NCI-H2081 (cell line): ENCODE measurements at places on chromosomes 5 and 9.

DNA sequence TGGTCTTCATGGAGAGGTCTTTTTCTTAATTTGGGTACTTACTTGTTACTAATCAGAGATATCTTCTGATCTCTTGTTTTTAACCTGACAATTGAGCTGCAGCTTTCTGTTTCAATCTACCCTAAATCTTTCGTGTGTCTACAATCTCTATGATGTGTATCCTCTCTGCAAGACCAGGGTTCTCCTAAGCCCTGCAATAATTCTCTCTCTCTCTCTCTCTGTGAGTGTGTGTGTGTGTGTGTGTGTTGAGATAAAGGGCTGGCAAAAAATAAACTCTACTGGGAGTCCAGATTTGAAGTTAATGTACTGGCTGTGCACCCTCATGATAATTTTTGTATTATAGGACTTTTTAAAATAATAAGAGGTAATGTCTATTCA, 57.8 kb upstream of the FBXL7 start:
- no peak for DNase-seq

- DNase-seq, result no peak
These were observed 169.9 kb downstream of the NNT start for GRCh38 chr5:43772764-43773477.

GRCh38 chr5:66232706-66233445, 88.8 kb downstream of the SREK1 start:
- no peak for DNase-seq

GRCh38 chr5:140084541-140084940, 29.4 kb upstream of the PURA start:
- DNase-seq, result no peak

DNA sequence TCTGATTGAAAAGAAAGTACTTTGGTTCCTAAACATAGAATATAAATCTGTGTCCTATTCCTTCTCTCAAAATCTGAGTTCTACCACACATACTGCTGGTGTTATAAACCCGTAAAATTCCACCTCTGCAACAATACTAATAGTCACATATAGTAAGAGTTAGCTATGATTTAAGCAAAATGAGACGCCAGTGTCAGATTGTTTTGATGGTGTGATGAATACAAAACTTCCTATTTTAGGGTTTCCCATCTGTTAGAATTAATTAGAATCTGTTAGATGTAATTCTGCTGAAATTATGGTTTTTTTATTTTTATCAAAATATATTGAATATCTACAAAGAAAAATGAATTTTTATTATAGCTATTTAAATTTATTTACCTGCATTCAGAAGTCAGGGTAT, 26.7 kb downstream of the ARSK start:
- DNase-seq, result no peak
